ENCODE measurements at places on chromosomes 13 and 19.
A peak's percentile ranks its signal among the peaks of the same experiment; 100 is the strongest.

- DNase-seq, result no peak
These were observed 579.1 kb downstream of the GPC6 start for GRCh38 chr13:93805736-93806135.

GRCh38 chr19:4742723-4743646, 19.3 kb upstream of the DPP9 start:
- no peak for DNase-seq

- DNase-seq, result no peak
These were observed 248.2 kb downstream of the NBEA start for GRCh38 chr13:35190241-35190640.

- DNase-seq, result peak; percentile 10
These were observed 65.1 kb downstream of the KCNRG start for GRCh38 chr13:50080203-50080910.

DNA sequence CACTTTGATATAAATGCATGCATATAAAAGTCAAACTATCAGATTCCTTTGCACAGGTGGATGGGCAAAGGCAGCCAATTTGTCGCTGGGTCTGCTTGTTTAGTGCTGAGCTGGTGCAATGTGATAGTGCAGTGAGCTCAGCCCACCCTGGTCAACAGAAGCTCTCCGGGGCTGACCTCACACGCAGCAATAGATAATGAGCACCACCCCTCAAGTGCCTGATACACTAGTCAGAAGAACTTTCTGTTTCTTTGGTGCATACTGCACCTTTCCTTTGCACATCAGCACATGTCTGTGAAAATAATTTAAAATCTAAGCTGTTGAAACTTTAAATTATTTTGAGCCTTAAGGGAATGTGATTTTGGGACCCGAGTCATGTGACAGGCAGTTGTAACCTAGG, 20.2 kb downstream of the ATP8A2 start:
- DNase-seq, result no peak

- DNase-seq, result no peak
These were observed 162.0 kb downstream of the TM9SF2 start for GRCh38 chr13:99663185-99663825.

- DNase-seq, result no peak
These were observed 25.8 kb downstream of the EPN1 start for GRCh38 chr19:55700813-55701212.

- no peak for DNase-seq
These were observed 55.7 kb downstream of the MRPL57 start for GRCh38 chr13:21232196-21232595.

DNA sequence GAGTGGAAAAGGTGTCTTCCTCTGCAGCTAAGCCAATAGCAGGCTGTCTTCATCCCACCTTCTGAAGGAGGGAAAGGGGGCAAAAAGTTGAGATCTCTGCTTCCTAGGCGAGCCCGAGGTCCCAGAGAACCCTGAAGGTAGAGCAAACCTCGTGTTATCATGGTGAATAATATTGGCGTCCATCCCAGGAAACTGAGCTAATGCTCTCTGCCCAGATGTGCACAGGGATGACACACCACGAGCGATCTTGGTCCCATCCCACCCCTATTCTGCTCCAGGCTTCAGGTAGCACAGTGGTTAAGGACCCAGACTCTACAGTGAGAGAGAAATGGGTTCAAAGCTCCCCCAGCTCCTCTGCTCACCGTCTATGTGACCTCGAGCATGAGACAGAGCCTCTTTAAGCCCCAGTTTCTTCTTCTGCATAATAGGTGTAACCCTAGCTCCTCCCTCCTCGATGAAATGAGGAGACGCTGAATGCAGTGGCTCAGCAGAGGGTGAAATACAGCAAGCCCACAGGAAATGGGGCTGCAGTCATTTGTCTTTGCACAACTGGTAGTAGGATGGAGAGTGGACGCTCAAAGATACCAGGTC, 9.9 kb upstream of the CEACAM20 start:
- no peak for DNase-seq

GRCh38 chr19:35921012-35921411, 12.9 kb upstream of the TYROBP start:
- DNase-seq, result no peak

Measured in germinal center (tissue), 1 donor.